ENCODE measurements at places on chromosomes 2 and 18. TPM values are rescaled to one million over a fixed set of nuclear protein-coding genes. Genes with fewer than 3 reads are reported as not detected.

- no peak for ATAC-seq
These were observed 124.4 kb downstream of the ZBTB7C start for GRCh38 chr18:48284743-48285142.

DNA sequence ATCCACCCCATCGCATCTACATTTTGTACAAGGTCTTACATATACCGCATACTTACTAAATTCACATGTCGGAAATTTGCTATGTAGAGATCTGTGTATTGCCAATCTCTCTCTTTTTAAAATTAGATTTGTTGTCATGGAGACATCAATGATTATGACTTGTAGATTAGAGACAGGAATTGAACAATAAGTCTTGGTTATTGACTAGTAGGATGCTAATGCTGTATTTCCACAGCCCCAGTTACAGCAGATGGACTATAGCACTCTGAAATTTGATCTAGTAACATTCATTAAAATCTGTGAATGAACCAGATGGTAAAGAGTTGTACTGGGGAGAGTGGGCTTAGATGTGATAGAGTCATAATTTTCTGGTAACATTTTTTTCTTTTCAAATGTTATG is 805.7 kb downstream of the SLC4A3 start:
- no peak for ATAC-seq

DNA sequence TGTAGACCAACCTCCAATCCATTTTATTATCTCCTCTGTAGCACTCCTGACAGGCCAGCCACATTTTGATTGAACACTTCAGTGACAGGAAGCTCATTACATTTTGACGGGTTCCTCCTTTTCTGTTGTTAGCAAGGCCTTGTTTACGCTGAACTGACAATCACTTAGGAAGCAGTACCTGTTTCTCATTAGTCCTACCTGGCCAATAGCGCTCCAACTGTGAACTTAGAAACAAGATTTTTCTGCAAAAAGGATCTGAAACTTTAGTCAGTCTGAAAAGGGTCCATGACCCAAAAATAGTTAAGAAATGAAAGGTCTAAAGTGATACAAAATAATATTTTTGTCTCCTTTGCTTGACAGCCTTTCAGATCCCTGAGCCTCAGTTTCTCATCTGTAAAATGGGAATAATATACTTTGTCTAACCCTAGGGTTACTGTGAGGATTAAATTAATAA is 119.6 kb upstream of the MSTN start:
- no peak for ATAC-seq

- ATAC-seq = no peak
These were observed 120.2 kb downstream of the XRCC5 start for GRCh38 chr2:216229277-216229914.

DNA sequence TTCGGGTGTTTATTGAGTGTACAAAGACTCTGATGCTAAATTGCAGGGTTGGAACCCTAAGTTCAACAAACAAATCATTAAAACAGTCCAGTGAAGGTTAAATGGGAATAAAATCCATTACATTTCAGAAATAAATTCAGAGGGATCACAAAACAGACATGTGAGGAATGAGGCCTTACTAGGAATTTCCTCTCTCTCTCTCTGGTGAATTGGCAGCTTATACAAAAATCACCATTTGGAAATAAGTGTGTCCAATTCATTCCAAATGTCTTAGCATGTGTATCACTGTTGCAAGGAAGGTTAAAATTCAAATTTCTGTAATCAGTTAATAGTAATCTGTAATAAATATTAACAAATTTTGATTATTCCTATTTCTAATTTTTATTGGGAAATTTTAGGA is 228.6 kb upstream of the PXDN start:
- peak; percentile 3 for ATAC-seq

DNA sequence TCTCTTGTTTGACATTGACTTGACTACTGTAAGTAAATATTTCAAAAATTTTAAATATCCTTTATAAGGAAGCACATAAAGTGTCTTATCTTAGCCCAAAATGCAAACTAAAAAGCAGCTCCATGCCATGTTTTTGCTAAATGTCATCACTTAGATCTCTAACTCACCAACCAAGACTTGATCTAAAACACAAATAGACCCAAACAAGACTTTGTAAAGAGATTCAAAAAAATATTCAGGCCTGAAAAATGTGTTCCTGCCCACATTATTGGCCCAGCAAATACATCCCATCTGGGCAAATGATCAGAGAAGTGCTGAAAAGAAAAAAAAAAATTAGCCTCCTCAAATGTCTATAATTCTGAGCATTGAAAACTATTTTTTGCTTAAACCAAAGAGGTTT is 187.6 kb downstream of the MREG start:
- ATAC-seq = no peak

GRCh38 chr2:28356095-28356911 is 36.4 kb upstream of the FOSL2 start:
- peak; percentile 62 for ATAC-seq

DNA sequence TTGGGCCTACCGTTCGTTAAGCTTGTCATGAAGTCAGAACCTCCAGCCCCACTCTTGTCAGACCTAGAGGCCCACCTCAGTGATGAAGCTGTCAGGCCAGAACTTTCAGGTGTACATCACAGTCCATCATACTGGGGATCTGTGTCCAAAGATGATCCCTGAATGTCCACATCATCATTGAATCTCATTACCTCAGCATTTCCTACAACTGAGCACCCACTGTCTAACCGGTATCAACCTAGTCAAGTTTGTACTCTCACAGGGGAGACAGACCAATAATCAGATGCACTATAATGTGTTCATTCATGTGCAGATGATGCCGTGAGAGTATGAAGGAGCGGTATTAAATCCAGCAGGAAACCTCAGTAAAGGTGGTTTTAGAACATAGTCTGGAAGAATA is 36.3 kb upstream of the EHBP1 start:
- no peak for ATAC-seq

DNA sequence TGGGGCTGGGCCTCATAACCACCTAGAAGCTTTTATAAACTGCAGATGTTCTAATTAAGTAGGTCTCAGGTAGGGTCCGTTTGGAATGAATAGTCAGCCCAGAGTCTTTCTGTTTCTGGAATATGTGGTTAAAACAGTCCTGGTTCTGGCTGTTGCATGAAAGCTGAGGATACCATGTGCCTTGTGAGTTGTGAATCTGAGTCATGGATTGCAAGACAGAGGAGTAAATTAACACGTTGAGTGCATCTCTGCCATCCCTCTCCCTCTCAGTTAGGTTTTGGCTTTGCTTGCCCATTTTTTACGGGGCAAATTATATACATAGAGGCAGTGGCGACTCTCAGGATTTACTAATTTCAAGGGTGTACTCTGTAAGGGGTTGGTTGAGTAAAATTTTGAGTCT is 59.1 kb downstream of the NCK2 start:
- ATAC-seq = no peak

DNA sequence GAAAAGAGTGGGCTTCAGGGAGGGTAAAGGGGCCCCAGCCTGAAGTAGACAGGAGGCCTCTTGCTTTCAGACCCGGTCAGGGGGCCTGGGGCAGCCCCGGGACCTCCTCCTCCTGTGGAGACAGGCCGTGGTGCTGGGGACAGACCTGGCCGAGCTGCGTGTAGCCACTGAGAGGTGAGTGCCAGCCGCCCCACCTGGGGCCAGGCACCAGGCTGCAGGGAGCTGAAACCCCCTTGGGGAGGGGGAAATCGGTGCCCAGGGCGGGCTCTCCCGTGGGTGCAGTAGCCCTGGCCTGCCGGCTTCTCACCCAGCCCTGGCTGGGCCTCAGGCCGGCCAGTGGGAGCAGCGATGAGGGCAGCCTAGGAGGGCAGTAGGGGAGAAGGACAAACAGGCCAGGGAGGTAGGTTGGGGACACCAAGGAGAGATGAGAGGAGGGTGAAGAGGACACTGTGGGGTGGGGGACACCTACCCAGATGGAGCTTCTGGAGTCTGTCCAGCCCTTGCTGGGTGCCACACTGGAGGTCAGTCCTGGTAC is 24.0 kb downstream of the CROCC2 start:
- no peak for ATAC-seq

DNA sequence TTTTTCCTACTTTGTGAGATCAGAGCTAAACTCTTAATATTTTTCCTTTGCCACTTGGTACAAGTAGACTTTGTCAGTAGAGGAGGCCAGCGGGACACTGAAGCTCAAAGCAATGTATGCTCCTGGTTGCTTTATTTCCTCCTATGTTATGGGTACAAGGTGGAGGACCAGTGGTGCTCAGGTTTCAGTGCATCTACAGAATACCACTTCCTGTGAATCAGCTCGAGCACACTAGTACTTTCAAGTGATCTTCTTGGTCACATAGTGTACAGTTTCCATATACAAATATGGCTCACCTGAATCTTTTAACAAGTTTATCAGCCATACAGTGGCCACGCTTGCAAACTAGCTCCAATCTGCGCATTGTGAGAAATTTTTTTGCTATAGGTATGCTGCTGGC is 1674.8 kb upstream of the TMEFF2 start:
- ATAC-seq = no peak

DNA sequence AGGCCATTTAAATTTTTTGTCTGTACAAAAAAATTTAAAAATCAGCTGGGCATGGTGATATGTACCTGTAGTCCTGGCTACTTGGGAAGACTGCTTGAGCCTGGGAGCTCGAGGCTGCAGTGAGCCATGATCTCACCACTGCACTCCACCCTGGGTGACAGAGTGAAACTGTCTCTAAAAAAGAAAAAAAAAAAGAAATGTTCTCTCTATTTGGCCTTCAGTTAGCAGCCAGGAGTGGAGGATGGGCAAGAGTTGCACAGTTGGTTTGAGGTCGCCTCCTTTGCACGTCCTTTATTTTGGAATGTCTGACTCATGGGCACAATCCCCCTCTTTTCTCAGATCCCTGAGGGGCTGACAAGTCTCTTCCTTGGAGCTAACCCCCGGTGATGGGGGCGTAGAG is 26.3 kb downstream of the ITM2C start:
- ATAC-seq = peak; percentile 54

DNA sequence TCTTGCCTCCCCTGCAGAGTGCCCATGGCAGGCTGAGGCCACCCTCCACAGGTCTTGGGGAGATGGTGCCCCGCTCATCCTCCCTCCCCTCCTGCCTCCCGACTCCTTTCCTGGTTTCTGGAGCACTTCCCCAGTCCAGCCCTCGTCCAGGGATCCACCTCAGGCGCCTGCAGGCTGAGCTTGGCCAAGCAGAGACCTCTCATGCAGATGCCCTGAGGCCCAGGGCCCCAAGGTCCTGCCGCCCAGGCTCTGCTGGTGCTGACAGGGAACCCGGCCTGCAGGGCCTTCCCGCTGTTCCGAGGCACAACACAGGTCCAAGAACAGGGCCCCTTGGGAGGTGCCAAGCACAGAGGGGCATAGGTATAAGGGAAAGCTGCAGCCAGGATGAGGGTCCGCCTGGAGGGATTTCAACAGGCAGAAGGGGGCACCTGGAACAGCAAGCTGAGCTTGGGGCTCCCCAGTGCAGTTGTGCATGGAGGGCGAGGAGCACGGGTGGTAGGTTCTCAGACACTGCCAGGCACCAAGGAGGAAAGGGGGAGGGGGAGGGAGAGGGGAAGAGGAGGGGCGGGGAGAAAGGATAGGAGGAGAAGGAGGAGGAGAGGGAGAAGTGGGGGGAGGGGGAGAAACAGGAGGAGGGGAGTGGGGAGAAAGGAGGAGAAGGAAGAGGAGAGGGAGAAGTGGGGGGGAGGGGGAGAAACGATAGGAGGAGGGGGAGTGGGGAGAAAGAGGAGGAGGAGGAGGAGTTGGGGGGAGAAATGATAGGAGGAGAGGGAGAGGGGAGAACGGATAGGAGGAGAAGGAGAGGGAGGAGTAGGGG is 1.2 kb upstream of the ANO7 start:
- no peak for ATAC-seq

GRCh38 chr18:80229766-80230745 is 17.3 kb downstream of the PARD6G start:
- no peak for ATAC-seq

DNA sequence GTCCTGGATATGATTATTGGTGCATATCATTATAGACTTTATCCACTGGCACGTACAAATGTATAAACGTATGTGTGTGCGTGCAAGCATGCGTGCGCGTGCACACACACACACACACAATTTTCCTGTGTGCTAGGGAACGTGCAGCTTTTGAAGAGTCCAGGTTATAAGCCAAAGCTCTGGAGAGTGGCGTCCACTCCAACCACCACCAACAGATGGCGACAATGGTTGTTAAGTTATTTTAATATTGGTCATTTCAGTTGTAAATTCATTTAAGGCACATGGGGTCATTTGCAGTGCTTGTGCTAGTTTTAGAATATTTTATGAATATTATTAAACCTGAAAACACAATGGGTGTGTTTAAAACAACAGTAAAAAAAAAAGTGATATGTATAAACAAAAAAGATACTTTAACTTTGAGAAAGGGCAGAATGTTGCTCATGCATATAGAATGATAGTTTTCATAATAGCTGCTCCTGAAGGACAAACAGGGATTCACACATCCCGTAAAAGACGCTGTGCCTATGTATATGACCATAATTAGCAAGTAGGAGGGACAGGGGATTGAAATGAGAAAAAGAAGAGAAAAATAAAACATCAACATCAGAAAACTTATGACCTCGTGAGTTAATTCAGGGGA is 124.2 kb upstream of the ITGB6 start:
- ATAC-seq = no peak

GRCh38 chr2:212893216-212893615 is 258.2 kb downstream of the IKZF2 start:
- ATAC-seq = no peak

DNA sequence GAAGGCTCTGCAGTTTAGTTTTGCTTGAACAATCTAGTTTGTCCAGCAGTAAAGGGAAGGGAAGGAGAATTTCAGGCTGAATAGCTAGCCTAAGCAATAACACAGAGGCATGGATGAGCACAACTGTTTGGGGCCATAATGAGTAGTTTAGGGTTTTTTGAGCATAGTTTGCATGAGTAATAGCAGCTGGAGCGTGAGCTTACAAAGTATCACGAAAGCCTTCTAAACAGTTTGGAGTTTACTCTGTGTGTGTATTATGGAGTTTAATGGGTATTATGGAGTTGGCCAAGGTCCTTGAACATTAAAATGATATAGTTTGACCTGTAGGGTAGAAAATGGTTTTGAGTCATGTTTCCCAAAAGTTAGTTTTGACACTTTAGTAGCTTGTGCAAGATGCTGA is 782.3 kb downstream of the ERBB4 start:
- ATAC-seq = no peak

DNA sequence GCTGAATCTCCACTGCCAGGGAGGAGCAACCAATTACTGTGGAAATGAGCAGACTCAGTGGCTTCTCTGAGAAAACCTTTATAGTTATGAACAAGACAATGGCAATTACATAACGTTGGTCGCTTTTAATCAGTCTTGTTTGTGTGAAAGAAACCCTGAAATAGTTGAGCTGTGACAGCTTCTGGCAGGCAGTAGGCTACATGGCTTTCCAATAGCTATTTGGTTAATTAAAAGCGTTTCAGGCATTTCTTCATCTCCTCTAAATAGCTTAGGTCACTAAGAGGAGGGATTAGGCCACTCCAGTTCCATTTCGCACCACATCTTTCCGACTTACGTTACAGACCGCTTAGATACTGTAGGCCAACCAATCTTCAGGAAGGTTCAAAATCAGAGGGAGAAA is 794.4 kb upstream of the ID2 start:
- no peak for ATAC-seq

IL1F10 gene
- total RNA-seq = not detected

KIAA2012 gene
- total RNA-seq = 0.24 TPM

TLX2 gene
- total RNA-seq = 2.0 TPM

WNT10A gene
- not detected for total RNA-seq

CD28 gene
- not detected for total RNA-seq

KCNJ13 gene
- 2.4 TPM for total RNA-seq

WDR54 gene
- total RNA-seq = 60.0 TPM

ELAC1 gene
- 7.6 TPM for total RNA-seq

KIF5C gene
- 235 TPM for total RNA-seq

CCDC85A gene
- 1.6 TPM for total RNA-seq

MAPK4 gene
- total RNA-seq = 10.3 TPM

RIT2 gene
- 0.58 TPM for total RNA-seq

Measured in motor neuron (in vitro differentiated cells).